ENCODE measurements at places on chromosomes 1 and 21.

DNA sequence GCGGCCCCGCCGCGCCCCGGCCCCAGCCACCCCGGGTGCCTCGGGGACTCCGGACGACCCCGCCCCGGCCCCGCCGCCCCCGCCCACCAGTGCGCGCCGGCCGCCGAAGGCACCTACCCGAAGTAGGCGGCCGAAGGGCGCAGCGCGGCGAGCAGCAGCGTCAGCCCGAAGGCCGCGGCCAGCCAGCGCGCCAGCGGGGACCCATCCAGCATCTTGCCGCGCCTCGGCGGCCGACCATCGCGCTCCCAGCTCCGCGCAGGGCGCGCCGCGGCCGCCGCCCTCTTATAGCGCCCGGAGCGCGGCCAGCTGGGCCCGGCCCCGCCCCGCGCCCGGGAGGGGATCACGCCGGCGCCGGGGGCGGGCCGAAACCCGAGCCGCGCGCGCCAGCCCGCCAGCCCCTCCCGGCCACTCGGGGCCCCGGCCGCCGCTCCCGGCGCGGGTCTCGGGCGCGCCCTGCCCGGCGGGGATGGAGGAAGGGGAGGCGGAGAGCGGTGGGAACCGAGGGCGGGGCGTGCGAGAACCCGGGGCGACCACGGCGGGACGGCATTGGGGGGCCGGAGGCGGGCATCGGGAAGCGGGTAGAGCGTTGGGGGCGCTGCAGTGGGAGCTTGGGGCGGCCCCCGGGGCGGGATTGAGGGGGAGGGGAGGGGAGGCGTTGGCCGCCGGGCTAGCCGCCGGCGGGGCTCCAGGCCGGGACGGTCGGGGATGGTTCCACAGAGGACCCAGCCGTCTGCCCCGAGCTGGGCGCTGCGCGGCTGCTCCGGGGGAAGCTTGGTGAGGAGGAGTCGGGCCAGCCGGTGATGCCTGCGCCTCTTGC, at the start of gene WNT9A:
TSS of gene WNT9A (minus strand) at position 257 of the 817 bp plus-strand sequence. CDS start at position 212, 45 bp downstream.
- DNase-seq = peak; percentile 95

- DNase-seq = no peak
Measured at GRCh38 chr1:2867861-2868260, 66.4 kb upstream of the TTC34 start.

DNA sequence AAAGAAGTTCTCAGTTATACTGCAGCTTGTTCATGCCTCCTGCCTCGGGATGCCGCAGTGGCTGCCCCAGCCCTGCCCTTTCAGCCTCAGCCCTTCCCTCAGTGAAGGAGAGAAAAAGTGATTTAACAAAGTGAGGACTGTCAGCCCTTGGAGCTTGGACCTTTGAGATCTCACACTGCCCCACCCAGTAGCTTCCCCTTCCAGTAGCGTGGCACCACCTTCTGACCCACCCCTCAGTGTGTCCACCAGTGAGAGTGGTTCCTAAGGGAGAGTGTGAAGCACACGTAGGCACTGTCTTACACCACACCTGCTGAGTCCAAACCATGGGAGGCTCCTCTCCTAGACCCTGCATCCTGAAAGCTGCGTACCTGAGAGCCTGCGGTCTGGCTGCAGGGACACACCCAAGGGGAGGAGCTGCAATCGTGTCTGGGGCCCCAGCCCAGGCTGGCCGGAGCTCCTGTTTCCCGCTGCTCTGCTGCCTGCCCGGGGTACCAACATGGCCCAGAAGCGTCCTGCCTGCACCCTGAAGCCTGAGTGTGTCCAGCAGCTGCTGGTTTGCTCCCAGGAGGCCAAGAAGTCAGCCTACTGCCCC, at the start of gene CDA:
TSS of gene CDA (plus strand) at position 464 of the 592 bp plus-strand sequence. CDS start at position 497, 33 bp downstream.
- DNase-seq = no peak

- DNase-seq = no peak
Measured at GRCh38 chr1:151759241-151759640, 4.1 kb downstream of the MRPL9 start.

DNA sequence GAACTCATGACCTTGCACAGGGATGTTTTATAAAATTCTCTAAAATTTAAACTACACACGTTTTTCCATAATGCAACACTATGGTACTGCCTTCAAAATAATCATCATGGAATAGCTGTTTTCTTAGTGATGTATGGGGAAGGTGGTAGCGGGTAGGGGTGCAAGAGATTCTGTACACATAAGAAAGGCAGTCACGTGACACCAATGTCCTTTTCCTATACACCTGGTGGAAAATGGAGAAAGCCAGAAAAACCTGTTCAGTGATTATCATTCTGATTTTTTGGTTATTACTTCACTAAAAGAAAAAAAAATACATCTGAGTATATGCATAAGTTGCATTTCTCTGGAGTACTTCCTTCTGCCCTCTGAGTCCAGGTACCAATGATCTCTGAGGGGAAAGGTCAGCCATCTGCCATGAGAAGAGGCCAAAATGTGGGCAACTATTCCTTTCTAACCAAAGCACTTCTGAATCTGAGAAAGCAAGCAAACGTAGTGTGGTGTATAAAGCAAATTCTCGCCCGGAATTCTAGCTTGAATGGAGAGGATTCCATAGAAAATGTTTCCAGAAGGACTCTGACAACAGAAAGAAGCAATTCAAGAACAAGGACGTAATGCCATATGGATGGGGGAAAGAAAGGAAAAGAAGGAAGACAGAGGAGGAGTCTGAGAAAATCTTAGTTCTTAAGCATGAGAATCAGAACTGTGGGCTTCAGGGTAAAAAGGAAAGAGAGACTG, 137.3 kb downstream of the RERE start:
- no peak for DNase-seq

GRCh38 chr1:165524639-165525285, 19.0 kb upstream of the LRRC52 start:
- DNase-seq = no peak

- DNase-seq = no peak
Measured at GRCh38 chr1:95475686-95476457, 241.9 kb downstream of the RWDD3 start.

- DNase-seq = no peak
Measured at GRCh38 chr1:125066385-125066784, 3881.6 kb downstream of the SRGAP2C start.

- peak; percentile 50 for DNase-seq
Measured at GRCh38 chr1:18901952-18902522, 318 bp downstream of the ALDH4A1 start.

All from D341Med (cell line).